Activated CD4-positive, alpha-beta T cell treated with anti-CD3 and anti-CD28 coated beads, Interleukin-2, amount 50 U/mL, for 48 hours (primary cell): ENCODE measurements at places on chromosomes 13 and 19.

GRCh38 chr13:51579676-51580075 is 4.6 kb upstream of the WDFY2 start:
- no peak for DNase-seq

DNA sequence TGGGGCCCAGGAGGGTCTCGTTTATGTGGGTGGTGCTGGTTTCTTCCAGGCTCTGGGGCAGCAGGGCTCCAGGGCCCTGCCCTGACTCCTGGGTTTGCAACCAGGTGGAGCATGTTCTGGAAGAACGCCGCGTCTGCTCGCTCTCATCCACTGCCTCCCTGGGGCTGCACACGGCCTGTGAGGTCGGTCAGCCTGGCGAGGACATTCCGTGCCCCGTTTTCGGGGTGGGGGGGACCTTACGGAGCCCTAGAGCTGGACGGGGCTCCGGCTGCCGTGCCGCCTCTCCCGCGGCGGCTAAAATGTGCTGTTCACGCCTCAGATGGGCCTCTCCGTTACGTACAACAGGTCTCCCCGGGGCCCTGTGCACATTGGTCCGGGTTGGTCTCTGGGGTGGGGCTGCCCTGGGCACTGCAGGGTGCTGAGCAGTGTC is 3.3 kb downstream of the GNA11 start:
- DNase-seq, result no peak

DNA sequence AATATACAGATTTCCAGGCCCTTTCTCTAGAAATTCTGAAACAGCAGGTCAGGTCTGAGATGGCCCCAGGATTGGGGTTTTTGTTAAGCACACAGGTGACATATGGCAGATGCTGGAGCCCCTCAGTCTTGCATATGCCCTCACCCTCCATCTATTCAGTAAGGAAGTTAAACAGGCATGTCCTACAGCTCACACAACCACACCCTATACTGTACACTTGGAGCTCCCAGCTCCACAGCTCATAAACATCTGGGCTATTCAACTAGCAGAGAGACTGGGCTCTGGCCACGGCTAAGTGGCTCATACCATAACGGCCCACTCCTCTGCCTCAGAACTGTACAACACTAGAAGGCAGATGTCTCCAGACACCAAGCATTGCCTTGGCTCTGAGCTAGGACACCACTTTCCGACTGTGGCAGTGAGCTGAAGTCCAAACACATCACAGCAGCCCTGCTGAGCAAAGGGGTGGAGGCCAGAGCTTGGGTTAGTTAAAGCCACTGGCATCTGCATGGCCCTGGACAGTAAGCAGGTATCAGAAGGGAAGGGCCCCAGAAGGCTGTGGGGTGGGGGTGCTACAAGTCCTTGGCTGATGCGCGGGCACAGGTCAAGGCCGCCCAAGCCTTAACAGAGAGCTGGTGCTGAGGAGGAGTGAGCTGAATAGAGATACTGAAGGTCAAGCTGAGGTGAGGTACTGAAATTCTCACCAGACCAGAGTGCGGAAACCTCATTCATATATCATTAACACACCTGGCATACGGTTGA is 79.1 kb downstream of the ABCC4 start:
- DNase-seq, result no peak

DNA sequence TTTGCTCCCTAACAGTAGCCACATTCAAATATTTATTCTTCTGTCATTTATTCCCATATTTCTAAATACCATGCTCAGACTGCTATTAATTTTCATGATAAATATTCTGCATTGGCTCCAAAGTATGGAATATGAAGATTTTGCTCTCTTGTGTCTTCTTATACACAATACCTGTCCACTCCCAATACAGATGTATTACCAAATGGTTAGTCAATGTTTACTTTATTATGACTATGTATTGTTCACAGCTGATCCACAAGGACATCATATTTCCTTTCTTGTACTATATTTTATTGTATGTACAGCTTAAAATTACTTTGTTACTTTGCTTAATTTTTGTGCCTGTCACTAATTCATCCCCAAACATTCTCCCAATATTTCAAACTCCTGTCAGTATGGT is 322.3 kb downstream of the OXGR1 start:
- DNase-seq, result no peak

- no peak for DNase-seq
These were observed 4.5 kb downstream of the SAE1 start for GRCh38 chr19:47135156-47135555.

DNA sequence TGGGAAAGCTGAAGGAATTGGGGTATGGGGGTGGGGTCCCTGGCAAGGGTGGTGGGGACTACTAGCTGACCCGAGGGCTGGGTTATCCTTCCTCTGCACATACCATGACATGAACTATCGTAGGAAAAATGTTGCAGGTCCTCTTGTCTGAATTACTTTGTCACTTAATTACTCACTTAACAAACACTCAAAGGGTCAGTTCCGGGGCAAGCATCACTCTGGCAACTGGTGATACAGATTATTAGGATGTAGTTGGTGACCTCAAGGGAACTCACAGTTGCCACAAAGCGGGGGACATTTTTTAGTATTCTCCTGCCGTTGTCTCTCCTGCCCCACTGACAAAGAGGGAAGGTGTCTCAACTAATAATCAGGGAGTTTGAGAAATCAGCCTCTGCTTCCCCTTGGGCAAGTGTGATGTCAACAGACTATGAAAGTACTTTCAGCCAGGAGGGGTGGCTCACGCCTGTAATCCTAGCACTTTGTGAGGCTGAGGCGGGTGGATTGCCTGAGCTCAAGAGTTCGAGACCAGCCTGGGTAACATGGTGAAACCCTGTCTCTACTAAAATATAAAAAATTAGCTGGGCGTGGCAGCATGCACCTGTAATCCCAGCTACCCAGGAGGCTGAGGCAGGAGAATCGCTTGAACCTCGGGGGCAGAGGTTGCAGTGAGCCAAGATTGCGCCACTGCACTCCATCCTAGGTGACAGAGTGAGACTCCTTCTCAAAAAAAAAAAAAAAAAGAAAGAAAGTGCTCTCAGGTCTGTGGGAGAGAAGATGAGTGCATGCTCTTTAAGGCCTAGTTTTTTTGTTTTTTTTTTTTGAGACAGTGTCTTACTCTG is 10.3 kb downstream of the DNAJB1 start:
- DNase-seq, result no peak

GRCh38 chr13:59588717-59589067 is 575.0 kb downstream of the DIAPH3 start:
- DNase-seq, result no peak

DNA sequence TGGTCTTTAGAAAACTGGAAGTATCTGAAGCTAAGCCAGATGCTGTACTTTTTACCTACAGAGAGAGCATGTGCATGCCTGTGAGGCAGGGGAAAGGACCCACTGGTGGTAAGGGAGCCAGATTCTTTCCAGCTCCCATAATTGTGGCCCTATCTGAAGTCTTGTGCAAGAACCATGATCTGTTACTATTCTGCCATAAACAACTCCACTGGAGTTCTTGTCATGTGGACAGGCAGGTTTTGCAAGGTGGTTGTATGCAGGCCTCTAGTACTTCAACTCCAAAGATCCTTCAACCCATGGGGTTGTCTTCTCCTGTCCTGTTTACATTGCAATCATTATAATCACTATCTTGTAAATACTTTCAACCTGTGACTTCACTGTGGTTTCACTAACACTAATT is 14.1 kb downstream of the PROSER1 start:
- no peak for DNase-seq

GRCh38 chr13:108957369-108958012 is 328.1 kb downstream of the MYO16 start:
- no peak for DNase-seq

GRCh38 chr13:83536941-83537340 is 345.3 kb downstream of the SLITRK1 start:
- no peak for DNase-seq

DNA sequence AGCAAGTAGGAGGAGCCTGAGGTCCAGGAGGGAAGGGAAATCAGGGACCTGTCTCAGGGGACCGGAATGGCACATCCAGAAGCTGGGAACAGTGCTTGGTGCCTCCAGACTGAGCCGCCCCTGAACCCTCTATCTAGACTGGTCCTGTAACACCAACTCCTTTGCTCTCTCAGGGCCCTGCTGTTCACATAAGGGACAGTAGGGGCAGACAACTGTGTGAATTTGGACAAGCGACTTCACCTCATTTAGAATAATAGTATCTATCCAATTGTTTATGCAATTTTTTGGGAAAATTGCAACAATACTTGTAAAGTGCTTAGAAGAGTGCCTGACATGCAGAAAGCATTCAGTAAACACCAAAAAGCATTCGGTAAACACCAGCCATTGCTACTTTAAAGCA is 14.0 kb downstream of the SYMPK start:
- no peak for DNase-seq

GRCh38 chr13:60836821-60837220 is 439.8 kb downstream of the TDRD3 start:
- DNase-seq, result no peak

- no peak for DNase-seq
These were observed 51.1 kb downstream of the GGACT start for GRCh38 chr13:100537486-100537885.

DNA sequence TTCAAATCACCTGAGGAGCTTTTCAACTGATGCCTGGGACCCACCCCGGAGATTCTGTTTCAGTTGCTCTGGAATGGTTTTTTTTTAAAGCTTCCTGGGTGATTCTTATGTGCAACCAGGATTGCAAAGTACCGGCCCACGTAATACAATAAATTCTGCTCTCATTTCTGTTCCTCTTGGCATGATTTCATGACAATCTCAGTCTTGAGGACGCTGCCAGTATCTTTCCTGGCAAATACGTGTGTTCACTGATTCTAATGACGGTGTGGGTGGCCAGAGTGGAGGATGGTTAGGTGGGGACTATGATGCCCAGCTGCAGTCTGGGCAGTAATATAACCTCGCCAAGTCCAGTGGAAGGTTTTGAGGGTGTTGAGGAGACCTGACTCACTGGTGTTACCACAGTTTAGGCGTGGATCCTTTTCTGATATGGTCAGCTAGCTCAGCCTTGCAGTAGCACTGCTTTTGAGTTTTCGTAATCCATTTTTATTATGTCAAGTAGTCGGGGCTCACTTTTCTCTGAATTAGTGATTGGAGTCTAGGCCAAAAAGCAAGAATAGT is 49.4 kb downstream of the FAM124A start:
- DNase-seq, result no peak

DNA sequence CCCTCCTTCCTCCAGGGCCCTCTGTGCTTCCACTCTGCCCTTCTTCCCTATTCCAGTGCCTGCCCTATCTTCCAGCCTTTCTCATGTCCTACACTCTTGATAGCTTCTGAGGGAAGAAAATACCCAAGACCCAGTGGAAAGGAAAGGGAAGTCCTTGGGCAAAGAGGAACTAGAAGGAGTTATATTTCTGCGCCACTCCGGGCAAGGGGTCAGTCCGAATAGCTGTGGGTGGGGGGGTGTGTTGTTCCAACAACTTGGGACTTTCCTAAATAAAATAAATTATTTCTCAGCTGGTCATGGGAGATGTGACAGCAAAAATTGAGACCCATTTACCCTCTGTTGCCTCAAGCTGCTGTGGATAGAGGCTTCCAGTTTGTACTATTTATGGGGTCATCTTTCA is 23.2 kb downstream of the CABP5 start:
- no peak for DNase-seq

DNA sequence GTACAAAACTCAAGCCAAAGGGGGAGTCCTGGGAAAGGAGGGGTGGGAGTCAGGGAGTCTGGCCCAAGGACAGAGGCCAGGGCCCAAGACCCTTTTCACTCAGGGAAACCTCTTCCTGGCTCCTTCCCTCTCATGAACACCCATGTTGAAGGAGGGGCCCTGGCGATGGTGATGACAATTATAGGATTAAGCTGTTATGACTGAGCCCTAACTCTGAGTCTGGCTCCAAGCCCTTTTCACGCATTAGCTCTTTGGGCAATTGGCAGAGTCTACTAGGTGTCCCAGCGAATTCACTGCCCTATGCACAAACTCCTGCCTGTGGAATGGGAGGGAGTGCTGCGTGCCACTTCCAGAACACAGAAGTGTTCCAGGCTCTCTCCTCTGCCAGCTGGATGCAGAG is 20.7 kb downstream of the ZNF575 start:
- no peak for DNase-seq

- DNase-seq, result no peak
These were observed 183.0 kb downstream of the STK24 start for GRCh38 chr13:98393873-98394272.

DNA sequence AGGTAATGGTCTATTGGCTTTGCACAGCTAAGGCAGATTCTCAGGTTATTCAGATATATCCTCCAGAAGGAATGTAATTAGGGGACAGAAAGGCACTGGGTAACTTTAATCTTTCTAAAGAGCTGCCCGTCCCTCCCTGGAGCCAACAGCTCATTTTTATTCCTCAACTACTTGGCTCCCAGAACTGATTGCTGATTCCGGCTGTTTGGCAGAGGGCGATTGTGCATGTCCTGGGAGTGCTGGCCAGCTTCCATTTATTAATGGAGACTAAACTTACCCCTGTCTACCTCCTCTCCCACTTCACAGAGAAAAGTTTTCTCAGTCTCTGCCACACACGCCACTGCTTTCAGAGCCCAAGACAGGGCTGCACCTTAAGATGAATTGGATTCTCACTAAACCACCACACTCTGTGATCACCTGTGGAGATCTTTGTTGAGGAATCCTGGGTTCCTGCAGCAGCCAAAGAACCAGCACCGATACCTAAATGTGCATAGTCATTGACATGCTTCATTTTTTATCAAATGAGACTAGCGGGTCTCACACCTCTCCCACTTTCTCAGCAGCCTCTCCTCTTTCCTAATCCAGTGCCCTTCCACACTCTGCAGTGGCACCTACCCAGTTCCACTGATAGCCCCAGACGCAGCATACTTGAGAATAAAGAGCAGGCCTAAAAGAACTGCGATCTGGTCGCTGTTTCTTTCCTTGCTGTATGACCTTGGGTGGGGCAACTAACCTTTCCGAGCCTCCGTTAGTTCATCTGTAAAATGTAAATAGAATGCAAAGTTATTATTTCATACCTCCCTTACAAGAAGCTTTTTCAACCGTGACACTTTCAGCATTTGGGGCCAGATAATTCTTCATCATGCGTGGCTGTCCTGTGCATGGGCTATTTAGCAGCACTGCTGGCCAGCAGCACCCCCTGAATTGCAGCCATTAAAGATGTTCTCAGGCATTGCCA is 648.7 kb downstream of the UQCRFS1 start:
- DNase-seq, result no peak

- no peak for DNase-seq
These were observed 724.0 kb upstream of the MIR17HG start for GRCh38 chr13:90623318-90624011.

GRCh38 chr19:1154731-1155351 is 19.2 kb downstream of the SBNO2 start:
- DNase-seq, result no peak

DNA sequence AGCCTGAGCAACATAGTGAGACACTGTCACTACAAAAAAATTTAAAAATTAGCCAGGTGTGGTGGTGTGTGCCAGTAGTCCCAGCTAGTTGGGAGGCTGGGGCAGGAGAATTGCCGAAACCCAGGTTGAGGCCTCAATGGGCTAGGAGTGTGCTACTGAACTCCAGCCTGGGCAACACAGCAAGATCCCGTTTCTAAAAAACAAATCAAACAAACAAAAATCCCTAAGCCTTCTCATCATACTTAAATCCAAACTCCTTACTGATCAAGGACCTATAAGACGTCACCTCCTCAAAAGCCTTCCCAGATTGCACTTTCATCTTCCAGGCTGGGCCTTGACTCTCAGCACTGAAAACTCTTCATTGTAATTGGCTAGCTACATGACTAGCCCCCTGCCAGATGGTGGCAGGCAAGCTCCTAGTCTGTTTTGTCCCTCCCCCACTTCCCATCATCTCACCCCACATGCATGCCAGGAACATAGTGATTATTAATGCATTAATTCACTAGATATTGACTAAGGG is 17.5 kb upstream of the NANOS3 start:
- no peak for DNase-seq

GRCh38 chr13:73366241-73366640 is 307.4 kb downstream of the KLF5 start:
- DNase-seq, result no peak
